ENCODE measurements at places on chromosomes 7 and 10. TPM values are rescaled to one million over a fixed set of nuclear protein-coding genes. Genes with fewer than 3 reads are reported as not detected.

The APBB1IP gene
- 2.2 TPM for polyA plus RNA-seq

The UPF2 gene
- polyA plus RNA-seq = 22.7 TPM

The PON1 gene
- polyA plus RNA-seq = 0.64 TPM

The EPO gene
- 0.13 TPM for polyA plus RNA-seq

The AKR1C4 gene
- polyA plus RNA-seq = not detected

The STOX1 gene
- 3.3 TPM for polyA plus RNA-seq

The WEE2 gene
- polyA plus RNA-seq = 0.26 TPM

The LMOD2 gene
- polyA plus RNA-seq = not detected

GRCh38 chr10:124180044-124180745, 86.8 kb upstream of the CHST15 start:
- DNase-seq = no peak

DNA sequence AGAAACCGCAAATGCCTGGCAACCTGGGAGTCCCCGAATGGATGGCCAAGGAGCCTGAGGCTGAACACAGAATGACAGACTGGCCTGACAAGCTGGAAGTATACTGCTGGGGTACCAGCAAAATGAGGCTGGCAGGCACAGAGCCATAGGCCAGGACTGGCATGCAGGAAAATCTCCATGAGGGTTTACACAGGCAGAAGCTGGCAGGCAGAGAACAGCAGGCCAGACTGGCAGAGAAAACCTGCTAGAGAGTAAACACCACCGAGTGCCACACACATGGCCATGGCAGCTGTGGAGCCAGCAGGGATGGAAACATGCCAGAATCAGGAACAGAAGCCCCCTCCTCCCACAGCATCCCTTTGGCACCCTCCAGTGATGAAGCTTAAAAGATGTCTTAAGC, 63.4 kb downstream of the CRPPA start:
- no peak for DNase-seq

GRCh38 chr7:55572378-55573233, at the start of gene VOPP1:
VOPP1 (minus strand) TSS chr7:55572502; CDS start chr7:55572324, 178 bp downstream.
- DNase-seq = peak; percentile 75

DNA sequence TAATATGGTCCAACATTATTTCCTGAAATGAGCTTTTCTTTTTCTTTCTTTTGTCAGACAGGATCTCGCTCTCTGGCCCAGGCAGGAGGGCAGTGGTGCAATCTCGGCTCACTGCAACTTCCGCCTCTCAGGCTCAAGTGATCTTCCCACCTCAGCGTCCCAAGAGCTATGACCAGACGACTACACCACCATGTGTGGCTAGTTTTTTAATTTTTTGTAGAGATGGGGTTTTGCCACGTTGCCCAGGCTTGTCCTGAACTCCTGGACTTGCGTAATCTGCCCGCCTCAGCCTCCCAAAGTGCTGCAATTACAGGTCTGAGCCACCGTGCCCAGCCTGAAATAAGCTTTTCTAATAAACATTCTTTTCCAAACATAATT, 48.6 kb downstream of the CUL2 start:
- no peak for DNase-seq

- DNase-seq = no peak
These were observed 12.6 kb upstream of the YWHAG start for GRCh38 chr7:76371396-76371795.

DNA sequence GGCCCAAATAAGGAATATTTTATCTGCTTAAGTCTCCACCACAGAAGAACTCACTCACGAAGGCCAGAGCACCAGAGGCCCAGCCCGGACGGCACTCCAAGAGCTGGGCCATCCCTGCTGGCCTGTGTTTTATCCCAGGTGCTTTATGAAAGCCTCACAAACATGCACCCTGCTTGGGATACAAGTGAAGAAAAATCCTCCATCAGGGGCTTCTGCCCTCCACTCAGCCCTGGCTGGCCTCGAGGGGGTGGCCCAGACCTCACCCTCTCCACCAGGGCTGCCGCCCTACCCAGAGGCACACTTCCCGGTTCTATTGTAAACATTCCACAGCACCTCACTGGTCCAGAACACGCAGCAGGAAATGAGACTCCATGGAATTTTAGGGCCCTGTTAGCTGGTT, 19.8 kb upstream of the DNAAF5 start:
- DNase-seq = no peak

DNA sequence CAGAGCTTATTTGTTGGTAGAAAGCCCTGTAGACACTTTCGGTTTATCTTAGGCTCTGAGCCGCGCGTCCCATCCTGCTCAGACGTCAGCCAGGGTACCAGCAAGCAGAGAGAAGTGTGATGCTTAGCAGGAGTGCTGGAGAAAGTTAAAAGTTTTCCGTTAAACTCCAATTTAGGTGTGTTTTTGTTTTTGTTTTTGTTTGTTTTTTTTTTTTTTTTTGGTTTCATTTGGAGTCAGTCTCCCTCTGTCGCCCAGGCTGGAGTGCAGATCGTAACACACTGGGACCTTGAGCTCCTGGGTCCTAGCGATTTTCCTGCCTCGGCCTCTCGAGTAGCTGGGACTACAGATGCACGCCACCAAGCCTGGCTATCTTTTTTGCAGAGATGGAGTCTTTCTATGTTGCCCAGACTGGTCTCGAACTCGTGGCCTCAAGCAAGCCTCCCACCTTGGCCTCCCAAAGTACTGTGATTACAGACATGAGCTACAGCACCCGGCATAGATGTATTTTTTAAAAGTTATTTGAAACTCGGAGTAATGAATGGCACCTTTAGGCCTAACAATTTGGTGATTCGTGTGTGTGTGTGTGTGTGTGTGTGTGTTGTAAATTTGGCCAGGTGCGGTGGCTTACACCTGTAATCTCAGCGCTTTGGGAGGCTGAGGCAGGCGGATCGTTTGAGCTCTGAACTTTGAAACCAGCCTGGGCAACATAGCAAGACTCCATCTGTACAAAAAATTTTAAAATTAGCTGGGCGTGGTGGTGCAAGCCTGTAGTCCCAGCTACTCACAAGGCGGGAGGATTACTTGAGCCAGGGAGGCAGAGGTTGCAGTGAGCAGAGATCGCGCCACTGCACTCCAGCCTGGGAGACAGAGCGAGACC, 1.3 kb upstream of the HIP1 start:
- no peak for DNase-seq

DNA sequence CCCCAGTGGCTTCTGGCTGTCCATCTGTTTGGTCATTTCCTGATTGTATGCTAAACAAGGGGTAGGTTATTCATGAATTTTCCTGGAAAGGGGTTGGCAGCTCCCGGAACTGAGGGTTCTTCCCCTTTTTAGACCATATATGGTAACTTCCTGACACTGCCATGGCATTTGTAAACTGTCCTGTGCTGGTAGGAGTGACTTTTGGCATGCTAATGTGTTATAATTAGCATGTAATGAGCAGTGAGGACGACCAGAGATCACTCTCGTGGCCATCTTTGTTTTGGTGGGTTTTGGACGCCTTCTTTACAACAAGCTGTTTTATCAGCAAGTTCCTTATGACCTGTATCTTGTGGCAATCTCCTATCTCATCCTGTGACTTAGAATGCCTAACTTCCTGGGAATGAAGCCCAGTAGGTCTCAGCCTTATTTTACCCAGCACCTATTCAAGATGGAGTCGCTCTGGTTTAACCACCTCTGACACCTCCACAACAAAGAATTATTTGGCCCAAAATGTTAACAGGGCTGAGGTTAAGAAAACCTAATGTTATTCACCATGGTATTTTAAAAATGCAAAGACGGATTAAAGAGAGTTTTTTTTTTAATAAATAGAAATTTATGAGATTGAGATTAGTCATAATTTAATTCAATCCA, 2.4 kb upstream of the PTN start:
- no peak for DNase-seq

DNA sequence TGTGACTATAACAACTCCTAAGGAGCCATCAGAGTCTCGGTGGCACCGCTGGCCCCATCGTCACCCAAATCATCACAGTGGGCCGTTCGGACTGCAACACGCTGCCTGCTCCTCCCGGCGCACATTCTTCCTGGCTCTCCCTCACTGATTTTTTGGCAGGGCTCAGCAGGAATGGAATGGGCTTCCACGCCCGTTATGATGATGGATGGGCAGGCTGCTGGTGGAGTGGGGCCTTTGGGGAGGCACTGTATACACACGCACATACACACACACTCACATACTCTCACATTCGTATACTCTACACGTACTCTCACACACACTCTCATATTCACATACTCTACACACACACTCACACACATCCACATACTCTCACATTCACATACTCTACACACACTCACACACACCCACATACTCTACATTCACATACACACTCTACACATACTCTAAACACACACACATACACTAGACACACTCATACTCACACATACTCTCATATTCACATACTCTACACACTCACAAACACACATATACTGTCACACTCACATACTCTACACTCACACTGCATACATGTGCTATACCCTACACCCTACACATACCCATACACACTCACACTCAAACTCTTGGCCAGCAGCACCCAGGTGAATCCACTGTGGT, 99.8 kb downstream of the KCNMA1 start:
- no peak for DNase-seq

GRCh38 chr10:131259535-131259934, 52.0 kb downstream of the TCERG1L start:
- no peak for DNase-seq

DNA sequence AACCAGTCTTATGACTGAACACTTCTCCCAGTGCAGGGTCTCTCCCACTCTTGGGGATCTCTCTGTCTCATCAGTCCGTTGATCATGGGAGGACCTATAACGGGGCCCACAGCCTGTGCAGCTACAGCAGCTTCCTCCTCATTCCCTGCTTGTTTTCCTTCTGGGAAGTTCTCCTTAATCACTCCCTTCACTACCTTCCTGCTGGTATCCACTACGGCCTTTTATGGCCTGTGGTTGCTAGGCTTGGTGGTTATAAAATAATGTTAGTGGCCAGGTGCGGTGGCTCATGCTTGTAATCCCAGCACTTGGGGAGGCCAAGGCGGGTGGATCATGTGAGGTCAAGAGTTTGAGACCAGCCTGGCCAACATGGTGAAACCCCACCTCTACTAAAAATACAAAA, 3.5 kb upstream of the ZNF282 start:
- no peak for DNase-seq

DNA sequence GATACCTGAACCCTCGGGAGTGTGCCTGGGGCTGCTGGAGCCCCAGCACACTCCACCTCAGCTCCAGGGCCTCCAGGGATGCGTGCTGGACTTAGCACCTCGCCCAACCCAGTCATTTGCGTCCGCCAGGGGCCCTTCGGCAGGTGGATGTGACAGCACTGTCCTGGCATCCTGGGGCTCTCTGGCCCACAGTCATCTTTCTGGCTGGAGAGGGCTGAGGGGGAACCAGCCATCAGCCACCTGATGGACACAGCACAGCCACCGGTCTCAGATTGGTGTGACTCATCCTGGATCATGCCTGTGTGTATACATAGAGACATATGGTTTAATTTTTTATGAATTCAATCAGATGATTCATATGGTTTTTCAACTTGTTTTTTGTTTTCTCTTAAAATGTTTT, 11.1 kb downstream of the ZNF775 start:
- DNase-seq = no peak

- no peak for DNase-seq
These were observed 10.8 kb upstream of the GPNMB start for GRCh38 chr7:23235813-23236221.

DNA sequence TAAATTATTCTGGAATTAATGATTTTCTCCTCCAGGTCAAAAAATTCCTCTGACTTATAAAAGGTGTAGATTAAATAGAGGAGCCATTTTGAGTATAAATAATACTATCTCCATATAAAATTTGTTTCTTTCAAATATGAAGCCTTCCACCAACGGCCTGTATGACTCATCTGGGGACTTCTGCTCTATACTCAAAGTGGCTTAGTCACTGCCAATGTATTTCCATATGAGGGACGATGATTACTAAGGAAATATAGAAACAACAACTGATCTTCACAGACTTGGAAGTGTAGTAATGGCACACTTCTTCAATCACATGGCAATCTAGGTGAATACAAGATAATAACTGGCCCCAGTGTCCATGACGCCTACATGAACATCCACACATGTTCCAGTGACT, 335.6 kb upstream of the HGF start:
- DNase-seq = no peak

- no peak for DNase-seq
These were observed 129.6 kb downstream of the GRM3 start for GRCh38 chr7:86773309-86773708.

DNA sequence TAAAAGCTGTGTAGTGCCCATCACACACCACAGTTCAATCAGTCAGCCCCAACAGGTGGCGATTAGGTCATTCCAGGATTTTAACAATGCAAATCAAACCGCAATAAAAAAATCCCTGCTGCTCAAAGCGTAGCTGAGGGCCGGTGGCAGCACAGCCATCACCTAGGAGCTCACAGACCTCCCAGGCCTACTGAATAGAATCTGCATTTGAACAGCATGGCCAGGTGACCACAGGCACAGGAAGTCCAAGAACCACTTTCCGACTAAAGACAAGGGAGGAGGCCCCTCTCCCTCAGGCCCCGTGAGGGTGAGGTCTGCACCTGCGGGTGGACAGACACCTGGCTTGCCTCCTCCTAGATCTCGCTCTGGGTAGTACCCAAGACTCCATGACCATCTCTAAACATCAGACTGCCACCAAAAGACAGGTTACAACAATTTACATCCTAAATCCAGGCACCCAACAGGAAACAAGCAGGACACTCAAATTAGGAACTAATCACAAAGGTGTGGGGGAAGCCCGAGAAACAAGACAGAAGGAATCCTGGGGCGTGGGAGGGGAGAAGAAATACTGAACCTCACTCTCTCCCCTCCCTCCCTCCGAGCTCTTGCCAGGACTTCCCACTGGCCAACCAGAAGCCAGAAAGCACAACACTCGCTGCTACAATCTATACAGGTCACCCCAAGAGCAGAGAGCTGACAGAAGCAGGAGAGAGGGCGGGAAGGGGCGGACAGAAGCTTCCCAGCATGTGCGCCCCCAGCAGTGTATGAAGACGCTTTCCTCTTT, 19.2 kb downstream of the GNA12 start:
- no peak for DNase-seq

GRCh38 chr10:79925614-79926013, 23.3 kb downstream of the SFTPD start:
- DNase-seq = no peak

- no peak for DNase-seq
These were observed 33.3 kb downstream of the A1CF start for GRCh38 chr10:50851884-50852671.
